Stimulated activated CD4-positive, alpha-beta T cell treated with anti-CD3 and anti-CD28 coated beads, TNF-alpha, amount 100 ng/mL, for 24 hours (primary cell): ENCODE measurements at places on chromosomes 7 and 10.
A peak's percentile ranks its signal among the peaks of the same experiment; 100 is the strongest.

DNA sequence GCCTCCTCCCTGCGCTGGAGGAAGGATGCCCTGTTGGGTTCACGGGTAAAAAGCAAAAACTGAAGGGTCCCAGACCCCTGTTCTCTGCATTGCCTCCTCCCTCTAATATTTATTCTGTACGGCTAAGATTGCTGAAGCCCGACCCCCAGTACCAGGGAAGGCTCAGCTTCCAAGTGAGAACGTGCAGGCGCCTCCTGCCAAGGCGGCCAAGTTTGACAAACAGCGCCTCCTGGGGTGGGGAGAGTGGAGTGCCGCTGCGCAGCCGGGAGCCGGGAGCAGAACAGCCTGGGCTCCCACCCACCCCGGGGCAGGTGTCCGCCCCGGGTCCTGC is 4.7 kb upstream of the EBF3 start:
- DNase-seq, result no peak

DNA sequence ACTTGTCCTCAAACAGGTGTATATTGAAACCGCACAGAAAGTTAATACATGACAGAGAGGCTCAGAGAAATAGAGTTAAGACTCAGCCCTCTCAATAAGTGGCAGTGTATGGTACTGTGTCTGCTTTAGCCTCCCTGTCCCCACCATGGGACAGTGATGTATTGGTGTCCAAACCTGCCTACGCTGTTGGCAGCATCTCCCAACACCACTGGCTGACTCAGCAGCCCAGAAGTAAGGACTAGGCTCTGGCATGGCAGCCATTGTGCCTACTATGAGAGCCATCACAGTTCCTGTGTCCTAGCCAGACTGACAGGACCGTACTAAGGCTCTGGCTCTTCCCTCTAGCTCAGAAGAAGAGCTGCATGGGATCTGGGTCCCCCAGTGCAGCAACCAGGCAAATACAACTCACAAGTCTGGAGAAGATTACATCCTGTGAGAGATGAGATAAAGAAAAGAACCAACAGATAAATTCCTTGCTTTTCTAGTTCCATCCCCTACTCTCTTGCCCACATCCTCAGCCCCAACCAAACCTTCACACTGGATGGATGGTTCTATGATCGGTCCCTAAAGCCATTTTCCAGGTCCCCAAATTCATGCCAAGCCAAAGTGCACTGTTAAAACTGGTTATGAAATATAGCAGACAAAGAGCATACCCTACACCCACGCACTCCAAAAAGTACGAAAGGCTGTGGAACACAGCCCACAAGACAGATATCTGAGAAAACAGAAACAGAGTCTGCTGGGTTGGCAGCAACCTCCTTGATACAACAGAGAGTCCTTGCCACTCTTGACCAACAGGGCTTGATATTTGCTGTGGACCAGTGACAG is 44.1 kb upstream of the DMTF1 start:
- no peak for DNase-seq

GRCh38 chr7:87375662-87376435 is 30.4 kb downstream of the CROT start:
- DNase-seq, result no peak

DNA sequence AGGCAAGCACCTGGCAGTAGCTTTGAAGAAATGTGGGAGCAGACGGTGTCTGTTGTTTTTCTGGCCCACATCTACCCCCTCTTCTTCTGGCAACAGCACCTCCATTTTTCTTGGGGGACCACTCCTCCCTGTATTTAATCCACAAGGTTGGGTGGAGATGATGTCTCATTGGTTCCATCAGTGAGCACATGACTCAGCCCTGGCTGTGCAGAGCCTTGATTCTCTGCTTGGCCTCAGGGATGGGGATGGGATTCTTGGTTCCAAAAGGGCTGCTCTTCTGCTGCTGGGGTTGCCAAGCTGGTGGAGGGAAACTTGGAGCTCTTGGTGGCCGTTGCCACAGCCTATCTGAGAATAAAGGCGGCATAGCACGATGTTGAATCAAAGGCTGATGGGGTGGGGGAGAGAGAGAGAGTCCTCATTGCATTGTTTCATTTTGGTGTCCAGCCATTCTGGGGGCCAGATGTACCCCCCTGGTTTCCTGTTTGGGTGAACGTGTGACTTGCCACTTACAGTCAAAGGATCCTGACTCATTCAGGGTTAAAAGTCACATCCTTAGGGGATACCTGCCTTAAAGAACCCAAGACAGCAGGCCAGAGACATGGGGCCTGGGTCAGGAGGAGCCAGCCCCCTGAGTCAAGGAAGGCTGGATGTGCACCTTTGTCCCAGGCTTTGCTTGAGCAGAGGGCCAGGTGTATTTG is 25.9 kb downstream of the GRK5 start:
- no peak for DNase-seq

GRCh38 chr10:94334857-94335256 is 27.9 kb downstream of the NOC3L start:
- DNase-seq, result no peak

GRCh38 chr10:20257422-20257821 is 441.2 kb downstream of the PLXDC2 start:
- no peak for DNase-seq

DNA sequence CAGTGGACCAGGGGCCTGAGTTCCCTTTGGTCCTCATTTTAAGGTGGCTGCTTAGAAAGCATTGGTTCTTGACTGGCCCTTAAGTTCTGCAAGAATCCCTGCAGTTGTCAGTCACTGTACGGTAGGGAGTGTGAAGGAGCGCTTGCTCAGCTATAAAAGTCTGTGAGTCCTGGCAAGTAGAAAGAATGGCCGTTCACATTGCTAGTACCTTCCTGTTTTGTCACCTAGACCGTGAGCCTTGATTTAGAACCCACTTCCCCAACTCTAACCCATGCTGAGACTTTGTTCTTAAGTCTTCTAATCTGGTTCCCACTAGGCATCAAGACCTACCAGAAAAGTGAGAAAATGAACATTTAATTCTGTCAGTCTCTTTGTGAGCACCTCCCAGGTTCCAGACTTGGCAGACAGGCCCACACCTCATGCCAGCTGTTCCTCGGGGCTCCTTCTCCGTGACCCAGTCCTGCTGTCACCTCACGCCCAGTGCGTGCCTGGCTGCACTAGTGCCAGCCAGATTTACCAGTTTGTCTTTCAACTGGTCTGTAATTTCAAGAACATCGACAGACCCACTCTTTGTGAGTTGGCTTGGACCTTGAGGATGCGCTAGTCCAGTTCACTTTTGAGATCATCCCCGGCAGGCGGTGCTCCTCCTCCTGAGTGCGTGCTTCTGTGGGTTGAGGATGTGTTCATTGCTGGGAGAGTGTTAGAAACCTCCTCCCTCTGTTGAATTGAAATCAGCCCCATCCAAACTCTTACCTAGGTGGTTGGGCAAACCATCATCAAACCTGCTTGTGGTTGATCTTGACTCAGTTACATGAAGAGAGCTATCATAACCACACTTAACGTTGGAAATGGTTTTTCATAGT is 78.5 kb downstream of the SHH start:
- no peak for DNase-seq

DNA sequence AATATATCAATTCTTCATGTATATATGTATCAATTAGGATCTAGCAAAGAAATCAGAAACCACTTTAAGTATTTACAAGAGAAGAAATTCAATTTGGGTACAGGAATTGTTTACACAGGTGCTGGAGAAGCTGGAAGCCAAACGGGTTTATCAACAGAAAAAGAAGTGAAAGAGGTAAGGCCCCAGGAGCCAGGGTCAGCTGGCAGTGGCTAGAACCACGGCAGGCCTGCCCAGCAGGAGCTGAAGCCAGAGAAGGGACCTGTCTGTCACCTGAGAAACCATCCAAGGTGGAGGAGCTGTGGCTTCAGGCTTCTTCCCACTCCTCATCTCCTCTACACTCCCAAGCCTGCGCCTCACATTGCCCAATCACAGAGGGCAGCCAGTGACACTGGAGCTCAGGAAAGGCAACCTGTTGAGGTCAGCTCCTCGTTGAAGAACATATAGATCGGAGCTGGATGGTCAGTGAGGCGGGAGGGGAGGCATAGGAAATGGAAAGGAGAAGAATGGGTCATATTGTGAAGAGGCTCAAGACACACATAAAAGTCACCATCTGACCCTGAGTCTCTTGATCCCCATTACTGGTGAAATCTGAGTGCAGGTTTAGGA is 182.6 kb downstream of the REEP3 start:
- no peak for DNase-seq

- no peak for DNase-seq
Observed at GRCh38 chr7:117659531-117660011, 179.7 kb downstream of the CFTR start.

DNA sequence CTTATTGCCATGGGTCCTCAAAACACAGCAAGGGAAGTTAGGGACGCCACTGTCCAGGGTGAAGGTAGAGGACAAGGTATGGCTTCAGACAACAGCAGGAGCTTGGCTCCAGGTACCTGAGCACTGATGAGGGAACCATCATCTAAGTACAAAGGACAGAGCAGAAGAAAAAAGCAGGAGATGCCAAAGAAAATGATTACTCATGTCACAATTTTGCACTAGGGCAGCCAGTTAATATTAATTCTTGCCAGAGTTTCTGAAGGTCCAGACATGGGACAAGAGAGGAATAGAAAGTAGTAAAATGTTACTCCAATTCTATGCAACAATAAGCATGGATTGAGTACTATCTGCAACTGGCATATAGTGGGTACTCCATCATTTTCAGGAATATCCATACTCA is 14.1 kb downstream of the PTN start:
- DNase-seq, result no peak

DNA sequence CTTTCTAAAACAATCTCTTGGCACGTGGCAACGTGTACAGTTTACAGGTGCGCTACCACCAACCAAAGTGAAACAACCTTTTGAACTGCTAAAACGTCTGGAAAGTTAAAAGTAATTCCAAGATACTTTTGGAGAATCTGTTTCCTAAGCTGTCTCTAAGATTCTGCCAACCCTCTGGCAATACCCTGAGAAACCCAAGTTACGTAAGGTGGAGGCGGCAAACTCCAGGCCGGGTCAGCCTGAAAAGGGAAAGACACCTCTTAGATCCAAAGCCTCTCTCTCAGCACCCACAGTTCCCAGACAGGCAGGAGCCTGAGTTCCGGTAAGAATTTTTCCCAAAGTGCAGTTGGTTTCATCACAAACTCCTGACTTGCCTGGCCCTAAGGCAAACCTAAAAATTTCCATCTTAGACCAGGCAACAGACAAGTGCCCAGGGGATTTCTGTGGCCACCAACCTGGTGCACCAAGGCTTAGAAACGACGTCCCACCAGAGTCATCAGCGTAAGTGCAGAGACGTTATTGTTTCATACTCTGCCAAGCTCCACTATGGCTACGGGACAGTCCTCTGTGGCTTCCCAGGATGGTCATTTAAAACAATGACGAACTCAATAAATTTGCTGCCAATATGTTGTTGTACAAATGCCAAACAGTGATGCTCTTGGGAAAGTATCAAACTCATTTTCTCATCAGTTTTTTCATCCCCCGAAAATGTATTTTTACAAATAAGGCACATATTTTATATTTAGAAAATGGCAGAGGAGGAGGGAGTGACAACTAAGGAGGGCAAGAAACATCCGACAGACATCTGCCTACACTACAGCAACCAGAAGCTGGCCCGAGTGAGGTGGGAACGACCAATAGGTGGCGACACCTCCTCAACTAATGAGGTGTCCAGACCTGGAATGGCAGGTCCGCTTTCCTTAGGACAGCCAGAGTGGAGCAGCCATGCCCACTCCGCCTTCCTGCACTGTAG is 205.8 kb upstream of the FRMD4A start:
- DNase-seq, result peak; percentile 28

DNA sequence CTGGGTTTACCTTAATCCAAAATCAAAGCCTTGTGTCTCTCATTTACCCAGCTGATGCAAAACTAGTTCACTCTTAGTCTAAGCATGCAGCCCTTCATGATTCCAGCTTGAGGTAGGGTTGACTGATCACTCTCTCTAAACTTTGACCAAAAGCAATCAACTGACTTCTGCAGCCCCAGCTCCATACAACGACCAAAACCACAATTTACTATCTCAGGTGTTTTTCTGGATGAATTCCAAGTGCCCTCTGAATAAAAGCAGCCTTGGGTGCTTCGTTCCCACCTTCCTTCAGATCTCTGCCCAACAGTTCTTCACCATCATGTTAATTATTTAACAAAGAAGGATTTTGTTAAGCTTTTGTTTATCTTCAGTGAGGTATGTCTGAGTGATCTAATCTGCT is 62.6 kb downstream of the CCDC6 start:
- no peak for DNase-seq

GRCh38 chr7:102044984-102045673 is 227.7 kb downstream of the CUX1 start:
- DNase-seq, result no peak

- DNase-seq, result no peak
Observed at GRCh38 chr7:27171325-27171636, 2.8 kb downstream of the HOXA10 start.

- DNase-seq, result no peak
Observed at GRCh38 chr7:26186364-26187311, 13.9 kb downstream of the HNRNPA2B1 start.

DNA sequence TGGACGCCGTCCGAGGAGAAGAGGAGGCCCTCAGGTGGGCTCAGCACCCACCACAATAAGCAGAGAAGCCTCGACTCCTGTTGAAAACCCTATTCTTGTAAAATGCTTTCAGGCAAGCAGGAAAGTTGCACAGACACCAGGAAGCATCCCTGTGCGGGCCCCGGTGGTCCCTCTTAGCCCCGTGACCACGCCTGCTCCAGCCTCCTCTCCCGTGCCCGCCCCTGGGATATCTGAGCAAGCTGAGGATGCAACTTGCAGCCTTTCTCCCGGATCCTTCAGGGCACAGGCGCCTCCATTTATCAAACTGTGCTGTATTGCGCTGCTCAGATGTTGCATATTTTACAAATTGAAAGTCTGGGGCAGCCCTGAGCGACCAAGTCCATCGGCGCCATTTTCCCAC is 72.7 kb downstream of the CFAP46 start:
- DNase-seq, result no peak

DNA sequence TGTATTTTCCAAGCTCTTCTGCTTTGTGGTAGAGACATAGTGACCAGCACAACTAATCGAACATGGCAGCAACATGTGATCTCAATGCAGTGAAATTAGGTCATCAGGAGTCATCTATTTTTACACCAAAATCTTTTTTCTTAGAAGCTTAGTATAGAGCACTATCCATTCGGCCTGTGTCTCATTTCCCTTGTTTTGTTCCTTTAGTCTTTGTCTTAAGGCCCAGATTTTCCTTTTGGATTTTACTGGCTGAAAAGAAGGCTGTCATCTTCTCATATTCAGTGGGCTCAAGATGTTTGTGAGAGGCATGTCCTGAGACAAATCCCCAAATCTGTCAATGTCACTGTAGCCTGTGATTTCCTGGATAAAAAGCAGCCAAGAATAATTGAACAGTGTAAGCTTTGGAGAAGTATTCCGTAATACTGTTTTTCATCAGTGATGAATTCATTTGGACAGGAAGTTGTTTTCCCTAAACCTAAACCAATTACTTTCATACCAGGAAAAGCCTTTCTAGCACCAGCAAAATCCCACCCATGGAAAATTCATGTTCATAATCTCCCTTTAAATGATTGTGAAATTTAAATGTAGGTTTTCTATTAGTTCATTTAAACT is 55.2 kb downstream of the MAGI2 start:
- DNase-seq, result no peak
